ENCODE measurements at places on chromosomes 13 and 19.

DNA sequence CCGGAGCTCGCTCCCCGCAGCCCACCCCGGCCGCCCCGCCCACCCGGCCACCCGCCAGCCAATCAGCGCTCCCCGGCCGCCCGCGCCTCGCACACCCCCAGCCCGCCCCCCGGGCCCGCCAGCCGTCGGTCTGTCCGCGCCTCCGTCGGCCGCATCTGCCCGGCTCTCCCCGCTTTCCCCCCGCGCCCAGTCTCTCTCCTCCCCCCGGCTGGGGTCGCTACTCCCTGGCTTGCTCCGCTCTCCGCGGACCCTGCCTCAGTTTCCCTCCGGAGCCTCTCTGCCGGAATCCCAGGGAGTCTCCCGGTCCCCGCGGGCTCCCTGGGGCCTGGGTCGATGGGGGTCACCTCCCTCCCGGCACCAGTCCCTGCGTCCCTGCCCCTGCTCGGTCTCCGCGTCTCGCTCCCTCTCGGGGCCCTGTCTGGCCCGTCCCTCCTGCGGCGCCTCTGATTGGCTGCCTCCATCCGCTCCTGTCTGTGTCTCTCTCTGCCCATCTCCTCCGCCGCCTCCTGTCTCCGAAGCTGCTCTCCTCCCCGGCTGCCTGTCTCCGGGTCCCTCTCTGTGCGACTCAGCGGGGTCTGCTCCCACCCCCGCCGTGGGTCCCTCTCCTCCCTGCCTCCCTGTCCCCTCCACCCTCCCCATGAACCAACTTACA, 484 bp downstream of the IL11 start:
- DNase-seq, result peak; percentile 61

DNA sequence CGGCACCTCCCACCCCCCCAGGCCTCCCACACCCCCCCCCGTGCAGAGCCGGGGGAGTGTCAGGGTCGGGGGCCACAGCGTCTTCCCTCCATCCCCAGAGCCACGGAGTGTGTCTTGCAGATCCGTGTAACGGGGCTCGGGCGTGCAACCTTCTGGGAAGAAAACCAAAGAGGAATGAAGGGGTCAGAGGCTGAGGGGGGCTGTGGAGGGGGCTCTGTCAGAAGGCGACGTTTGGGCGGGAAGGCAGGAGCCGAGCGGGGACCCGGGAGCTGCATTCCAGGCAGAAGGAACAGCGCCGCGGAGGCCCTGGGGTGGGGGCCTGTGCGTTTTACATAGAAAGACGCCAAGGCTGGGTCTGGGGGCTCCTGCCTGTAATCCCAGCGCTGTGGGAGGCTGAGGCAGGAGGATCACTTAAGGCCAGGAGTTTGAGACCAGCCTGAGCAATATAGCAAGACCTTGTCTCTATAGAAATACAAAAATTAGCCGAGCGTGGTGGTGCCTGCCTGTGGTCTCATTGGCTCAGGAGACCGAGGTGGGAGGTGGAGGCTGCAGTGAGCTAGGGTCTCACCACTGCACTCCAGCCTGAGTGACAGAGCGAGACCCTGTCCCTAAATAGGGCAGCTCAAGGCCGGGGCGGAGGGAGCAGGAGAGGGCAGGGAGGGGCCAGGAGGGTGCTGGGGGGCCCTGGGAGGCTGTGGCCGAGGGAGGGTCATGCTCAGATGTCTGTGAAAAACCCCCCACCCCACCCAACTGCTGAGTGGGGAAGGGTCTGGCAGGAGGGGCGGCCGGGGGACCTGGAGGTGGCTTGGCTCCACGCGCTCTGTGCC, 27.8 kb downstream of the ARID3A start:
- DNase-seq, result no peak

DNA sequence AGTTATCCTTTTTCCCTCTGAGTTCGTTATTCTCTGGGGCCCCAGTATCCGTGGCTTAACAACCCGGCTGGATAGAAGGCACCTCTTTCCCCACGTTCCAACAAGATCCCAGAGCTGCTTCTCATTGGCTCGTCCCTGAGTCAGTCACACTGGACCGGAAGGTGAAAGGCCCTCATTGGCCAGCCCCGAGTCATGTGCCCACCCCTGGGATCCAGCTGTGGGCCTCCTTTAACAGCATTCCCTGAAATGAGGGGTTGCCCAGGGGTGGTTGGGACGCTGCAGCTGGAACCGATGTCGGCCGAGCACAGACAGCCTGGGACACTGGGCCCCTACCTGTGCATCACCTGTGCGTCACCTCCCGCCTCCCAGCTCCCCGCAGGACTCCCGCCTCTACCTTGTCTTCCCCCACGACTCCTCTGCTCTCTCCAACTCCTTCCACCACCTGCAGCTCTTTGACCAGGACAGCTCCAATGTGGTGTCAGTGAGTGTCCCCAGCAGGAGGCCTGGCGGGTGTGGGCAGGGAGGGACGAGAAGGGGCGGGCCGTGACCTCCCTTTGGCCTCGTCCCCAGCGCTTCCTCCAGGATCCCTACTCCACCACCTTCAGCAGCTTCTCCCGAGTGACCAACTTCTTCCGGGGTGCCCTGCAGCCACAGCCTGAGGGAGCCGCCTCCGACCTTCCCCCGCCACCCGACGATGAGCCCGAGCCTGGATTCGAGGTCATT, 4.3 kb downstream of the TBC1D17 start:
- no peak for DNase-seq

DNA sequence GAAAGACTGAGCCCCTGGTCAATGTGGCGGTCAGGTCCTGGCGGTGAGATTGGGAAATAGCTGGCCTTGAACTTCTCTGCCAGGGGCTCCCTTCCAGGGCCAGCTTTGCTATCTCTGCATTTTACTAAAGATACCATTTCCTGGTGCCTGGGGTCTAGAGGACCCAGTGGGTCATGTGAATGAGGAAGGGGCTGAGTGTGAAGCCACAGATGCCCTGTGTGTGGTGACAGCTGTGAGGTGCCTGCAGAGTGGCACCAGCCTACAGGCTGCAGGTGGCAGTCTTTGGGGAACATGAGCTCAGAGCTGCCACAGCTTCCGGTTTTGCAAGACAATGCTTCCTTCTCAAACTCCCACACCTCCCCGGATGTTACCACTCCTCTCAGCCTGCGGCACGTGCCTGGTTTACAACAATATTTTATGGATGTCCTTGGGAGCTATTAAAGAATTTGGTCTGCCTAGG, 5.2 kb upstream of the MLNR start:
- DNase-seq, result peak; percentile 51

GRCh38 chr13:46192412-46192811, 10.4 kb upstream of the LCP1 start:
- no peak for DNase-seq

DNA sequence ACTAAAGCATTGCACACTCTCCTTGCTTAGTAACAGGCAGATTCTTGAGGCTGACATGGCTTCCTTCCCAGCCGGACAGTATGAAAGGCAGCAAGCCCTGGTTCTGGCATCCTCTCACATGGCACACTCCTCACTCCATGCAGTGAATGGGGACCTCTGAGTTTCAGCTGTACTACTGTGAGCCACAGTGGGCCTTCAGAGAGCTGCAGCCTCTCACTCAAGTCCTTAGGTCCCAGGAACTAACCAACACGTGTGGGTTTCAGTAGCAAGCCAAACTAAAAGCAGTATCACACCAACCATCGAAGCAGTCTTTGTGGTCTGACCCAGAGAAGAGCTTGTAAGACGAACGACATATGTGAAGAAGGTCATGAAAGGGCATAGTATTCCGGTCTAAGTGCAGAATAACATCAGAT, 128.2 kb downstream of the TBC1D4 start:
- DNase-seq, result no peak

- DNase-seq, result no peak
Measured at GRCh38 chr13:105471673-105472072, 1063.8 kb downstream of the EFNB2 start.

GRCh38 chr13:62489731-62490130, 1074.1 kb upstream of the PCDH20 start:
- DNase-seq, result no peak

DNA sequence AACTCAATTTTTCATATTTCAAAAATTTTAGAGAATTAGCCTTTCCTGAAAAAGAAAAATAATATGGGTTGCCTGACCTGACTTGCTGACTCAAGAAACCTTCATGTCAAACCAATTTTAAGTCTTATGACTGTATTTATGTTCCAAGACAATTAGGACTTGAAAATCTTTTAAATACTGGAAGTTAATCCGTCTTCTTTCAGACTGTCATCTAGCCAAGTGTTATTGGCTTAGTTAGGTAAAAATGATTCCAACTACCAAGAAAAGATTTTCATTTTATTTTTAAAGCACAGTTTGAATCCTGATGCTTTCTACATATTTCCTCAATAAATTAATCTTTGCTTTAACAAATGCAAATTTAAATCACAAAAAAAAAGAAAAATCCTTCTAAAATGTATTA, 337.6 kb downstream of the SLITRK6 start:
- DNase-seq, result no peak

GRCh38 chr19:28641395-28641794, 571.6 kb downstream of the UQCRFS1 start:
- DNase-seq, result no peak

DNA sequence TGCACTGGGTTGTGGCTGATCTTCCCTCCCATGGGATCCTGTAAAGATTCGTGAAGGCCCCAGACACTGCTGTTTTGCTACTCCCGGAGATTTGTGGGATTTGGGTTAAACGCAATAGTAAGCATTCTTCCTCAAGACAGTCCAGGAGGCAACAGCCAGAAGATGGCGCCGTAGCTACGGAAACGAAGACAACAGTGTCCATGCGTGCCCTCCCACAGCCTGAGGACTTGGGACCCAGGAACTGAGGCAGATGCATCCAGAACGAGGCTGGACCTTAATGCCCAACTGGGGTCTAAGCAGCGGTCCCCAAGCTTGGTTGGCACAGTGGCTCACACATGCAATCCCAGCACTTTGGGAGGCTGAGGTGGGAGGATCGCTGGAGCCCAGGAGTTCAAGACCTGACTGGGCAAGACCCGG, 57.6 kb upstream of the ZNF507 start:
- DNase-seq, result peak; percentile 40

- no peak for DNase-seq
Measured at GRCh38 chr13:96898646-96899254, 95.5 kb downstream of the OXGR1 start.

- peak; percentile 18 for DNase-seq
Measured at GRCh38 chr19:17135001-17135853, 59.6 kb downstream of the MYO9B start.

DNA sequence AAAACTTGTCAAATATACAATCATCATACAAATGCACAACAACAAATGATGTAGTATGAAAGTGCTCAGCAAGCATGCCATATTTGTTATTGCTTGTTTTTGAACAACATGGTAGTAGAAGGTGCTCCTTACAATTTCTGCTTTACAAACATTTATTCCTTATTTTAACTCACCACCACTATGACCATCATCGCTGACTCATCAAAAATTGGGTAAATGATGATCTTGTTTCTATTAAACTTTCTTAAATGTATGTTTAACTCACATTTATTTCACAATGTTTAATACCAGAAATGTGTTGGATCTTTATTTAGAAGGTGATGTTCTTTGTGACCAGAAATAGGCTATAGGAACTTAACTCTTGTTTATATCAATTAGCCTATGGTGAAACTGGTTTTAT, 45.5 kb downstream of the KCNRG start:
- no peak for DNase-seq

- no peak for DNase-seq
Measured at GRCh38 chr13:95020298-95020987, 280.8 kb downstream of the ABCC4 start.

DNA sequence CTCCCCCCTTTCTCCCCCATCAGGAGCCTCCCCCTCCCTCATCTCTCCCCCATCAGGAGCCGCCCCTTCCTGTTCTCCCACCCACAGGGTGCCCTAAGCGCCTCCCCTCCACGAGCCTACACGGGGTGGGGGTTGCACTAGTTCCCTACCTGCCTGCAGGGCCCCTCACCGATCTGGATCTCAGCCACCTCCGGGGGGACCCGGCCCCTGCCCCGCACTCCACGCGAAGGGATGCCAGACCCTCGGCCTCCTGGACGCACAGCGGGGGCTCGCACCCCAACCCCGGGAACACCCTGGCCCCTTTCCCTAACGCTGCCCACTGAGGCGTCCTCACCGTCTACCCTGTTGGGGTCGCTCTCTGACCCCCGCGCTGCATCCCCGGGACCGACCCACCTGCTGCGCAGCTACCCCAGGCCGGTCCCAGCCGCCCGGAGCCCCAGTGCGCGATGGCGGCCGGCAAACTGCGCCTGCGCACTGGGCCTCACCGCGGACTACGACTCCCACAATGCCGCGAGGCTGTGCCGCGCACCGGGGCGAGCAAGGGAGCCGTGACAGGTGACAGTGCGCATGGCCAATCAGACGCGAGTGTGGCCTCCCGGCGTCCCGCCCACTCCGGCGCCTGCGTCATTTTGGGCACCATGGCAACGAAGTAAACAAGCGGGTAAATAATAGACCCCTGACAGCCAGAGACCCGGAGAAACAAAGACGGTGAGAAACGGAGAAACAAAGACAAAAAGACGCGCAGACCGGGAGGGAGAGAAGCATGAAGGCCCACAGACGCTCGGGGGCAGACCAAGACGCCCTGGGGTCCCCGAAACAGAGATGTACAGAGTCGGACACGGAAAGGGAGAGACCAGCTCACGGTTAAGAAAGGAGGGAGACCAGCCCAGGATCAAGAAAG, at the start of gene ZSCAN18:
ZSCAN18 (minus strand) TSS at position 451 of the 901 bp plus-strand sequence. CDS start 7,964 bp downstream, outside the sequence.
- peak; percentile 96 for DNase-seq

- DNase-seq, result no peak
Measured at GRCh38 chr13:41955605-41956004, 5.3 kb downstream of the VWA8 start.

DNA sequence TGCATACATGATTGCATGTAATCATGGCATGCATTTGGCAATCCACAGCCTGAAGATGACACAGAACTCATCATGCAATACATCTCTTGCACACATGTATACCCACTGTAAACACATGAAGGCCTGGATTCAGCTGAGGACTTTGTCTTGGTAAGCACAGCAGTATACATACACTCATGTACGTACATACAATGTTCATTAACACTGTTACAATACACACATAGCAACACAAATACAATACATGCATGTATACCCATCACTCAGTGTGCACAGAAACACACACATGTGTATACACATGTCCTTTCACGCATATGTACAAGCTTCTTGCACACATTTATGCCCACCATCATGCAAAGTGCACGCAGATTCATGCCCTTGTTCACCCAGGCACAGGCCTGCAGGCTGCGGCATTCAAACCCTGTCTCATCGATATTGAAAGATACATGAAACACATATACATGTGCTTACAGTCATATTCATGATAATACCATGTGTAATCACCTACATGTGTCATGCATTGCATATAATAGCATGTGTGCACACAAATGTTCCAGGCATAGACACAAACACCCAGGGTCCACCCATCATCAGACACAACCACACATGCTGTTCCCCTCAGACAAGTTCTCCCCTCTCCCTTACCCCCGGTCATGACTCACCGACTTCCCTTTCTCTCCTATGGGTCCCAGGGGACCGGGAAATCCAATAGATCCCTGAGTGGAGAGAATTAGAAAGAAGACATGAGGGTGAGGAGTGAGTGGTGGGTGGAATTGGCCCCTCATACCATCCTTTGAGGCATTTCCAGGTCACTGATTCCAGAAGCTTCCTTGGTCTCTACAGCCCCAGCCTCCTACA, 28.7 kb downstream of the COL5A3 start:
- no peak for DNase-seq

Data from activated CD4-positive, alpha-beta T cell treated with anti-CD3 and anti-CD28 coated beads for 48 hours (primary cell).